Amniotic epithelial cell (primary cell): ENCODE measurements at places on chromosomes 12 and 14.

DNA sequence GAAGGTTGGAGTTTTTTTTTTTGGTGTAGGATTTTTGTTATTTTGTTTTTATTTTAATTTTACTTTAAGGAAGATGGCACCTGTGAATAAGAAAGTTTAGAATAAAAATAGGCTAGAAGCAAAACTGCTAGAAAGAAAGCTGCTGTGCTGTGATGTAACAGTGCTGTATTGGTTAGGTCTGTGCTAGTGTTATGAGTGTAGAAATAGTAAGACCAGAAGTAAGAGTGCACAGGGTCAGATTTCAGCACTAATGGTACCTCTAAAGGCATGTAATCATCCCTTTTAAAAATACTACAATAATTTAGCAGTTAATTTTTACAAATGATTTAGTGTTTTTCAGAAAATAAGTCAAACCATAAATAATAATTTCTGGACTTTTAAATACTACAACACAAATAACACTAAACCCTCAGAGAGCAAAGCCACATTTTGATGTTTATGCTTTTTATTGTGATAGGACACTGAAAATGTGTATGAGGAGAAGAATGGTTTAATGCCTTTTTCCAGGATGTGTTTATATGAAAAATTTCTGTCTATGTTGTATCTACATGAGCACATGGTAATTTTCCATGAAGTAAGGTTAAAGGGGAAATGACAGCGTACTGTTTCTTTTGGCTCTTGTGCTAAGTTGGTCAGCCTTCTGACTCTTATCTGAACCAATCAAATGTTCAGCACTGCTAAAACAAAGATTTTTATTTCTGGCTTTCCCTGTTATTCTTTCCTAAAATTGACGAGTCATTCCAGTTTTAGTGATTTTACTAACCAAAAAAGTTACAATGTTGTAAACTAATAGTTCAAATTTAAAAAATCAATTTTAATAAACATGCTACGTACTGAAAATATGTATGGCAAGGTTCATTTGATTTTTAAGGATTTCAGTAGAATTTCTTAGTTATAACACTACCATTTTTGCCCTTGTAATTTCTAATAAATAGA is 96.1 kb downstream of the PPHLN1 start:
- DNase-seq: peak; percentile 48

DNA sequence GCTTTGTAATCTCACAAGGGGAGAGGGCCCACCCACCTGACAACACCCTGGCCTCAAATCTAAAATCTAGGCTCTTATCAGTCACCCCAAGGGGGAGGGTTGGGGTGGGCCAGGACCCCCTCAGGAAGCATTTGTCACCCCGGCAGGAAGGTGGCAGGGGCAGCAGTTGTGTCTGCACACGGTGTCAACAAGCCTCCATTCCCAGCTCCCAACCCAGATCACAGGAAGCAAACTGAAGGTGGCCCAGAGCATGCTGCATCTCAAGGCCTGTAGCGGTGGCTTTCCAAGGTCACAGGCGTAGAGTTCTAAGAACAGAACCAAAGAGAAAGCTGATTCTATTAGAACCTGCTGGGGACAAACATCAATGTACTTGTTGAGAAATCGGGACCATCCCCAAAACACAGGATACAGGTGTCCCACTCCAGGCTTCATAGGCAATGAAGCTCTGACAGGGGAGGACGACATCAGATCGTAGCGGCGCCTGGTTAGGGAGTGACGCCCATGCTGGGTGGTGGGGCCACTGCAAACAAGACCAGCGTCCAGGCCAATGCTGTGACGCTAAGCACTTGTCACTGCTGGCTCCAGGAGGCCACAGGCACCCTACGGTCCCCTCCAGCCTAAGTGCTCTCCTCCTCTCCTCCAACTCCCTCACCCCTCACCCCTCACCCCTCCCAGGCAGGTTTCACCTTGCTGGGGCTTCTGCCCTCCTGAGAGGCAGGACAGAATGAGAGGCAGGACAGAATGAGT is 52.9 kb downstream of the CCDC88C start:
- DNase-seq: no peak

- DNase-seq: peak; percentile 47
Measured at GRCh38 chr12:75489613-75490210, 9.2 kb downstream of the GLIPR1 start.

DNA sequence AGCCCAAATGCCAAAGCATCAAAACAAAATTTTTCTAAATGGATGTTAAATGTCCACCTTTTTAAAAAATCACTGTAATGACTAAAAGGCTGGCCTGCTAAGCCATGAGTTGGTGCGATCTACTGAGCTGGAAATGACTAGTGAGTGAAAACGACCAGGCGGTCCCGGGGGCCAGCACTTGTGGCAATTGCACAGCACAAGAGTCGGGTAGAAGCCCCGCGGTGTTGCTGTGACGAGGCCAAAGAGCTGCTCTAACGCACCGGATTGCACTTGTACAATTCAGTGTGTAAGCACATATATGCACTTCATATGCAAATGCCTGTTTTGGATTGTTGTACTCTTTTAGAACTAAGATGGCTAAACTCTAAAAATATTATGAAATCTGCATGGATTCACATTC is 64.1 kb upstream of the DYNC1H1 start:
- no peak for DNase-seq

DNA sequence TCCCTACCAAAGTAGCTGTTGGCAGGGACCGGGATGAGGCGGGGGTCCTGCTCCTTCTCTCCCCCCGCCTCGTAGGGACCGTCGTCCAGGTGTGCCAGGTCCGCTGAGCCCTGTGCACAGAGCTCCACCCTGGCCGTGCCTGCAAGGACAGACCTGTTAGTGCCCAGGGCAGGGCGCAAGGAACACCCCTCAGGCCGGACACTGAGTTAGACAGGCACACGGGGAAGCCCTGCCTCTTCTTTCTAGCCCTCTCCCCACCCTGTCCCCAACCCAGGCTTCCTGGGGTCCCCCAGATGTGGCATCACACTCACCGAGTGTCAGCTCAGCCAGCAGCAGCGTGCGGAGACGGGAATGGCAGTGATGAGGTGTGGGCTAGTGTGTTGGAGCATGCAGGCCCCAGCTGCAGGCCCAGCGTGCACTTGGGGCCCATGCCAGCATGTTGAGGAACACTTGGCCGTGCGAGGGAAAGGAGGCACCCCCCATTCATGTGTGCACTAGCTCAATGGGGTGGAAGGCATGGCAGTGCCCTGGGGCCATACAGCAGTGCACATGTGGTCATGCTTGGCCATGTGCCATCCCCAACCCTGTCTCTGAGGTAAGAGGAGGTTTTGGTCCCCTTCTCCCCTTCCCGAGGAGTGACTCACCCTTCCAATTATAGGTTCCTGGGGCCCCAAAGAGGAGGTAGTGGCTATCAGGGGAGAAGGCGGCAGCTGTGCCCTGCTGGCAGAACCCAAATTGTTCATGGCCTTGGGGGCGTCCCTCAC is 7.3 kb downstream of the ITGA7 start:
- DNase-seq: no peak

GRCh38 chr14:61456720-61457119 is 135.3 kb downstream of the PRKCH start:
- peak; percentile 60 for DNase-seq

- peak; percentile 100 for DNase-seq
Measured at GRCh38 chr12:122064025-122064777, 14.4 kb upstream of the MLXIP start.

- DNase-seq: no peak
Measured at GRCh38 chr12:86574143-86574542, 318.0 kb upstream of the MGAT4C start.

- no peak for DNase-seq
Measured at GRCh38 chr12:46460682-46461210, 88.2 kb upstream of the SLC38A2 start.
